ENCODE measurements at places on chromosomes 12 and 14.

DNA sequence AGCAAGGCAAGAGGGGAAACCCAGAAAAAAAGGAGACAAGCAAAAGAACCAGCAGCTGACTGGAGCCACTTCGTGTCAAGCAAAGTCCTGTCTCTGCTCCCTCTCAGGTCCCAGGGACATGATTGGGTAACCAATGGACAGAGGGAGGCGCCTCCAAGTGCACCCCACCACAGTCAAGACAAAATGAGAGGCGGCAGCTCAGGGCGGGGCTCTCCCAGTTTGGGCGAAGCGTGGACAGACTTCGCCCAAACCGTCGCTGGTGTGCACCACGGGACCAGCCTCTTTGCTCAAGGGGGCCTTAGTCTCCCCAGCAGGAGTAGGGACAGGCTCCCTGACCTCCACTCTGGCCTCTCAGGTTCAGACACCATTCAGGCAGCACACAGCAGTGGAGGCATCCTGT, 1.5 kb upstream of the BEGAIN start:
- no peak for DNase-seq

DNA sequence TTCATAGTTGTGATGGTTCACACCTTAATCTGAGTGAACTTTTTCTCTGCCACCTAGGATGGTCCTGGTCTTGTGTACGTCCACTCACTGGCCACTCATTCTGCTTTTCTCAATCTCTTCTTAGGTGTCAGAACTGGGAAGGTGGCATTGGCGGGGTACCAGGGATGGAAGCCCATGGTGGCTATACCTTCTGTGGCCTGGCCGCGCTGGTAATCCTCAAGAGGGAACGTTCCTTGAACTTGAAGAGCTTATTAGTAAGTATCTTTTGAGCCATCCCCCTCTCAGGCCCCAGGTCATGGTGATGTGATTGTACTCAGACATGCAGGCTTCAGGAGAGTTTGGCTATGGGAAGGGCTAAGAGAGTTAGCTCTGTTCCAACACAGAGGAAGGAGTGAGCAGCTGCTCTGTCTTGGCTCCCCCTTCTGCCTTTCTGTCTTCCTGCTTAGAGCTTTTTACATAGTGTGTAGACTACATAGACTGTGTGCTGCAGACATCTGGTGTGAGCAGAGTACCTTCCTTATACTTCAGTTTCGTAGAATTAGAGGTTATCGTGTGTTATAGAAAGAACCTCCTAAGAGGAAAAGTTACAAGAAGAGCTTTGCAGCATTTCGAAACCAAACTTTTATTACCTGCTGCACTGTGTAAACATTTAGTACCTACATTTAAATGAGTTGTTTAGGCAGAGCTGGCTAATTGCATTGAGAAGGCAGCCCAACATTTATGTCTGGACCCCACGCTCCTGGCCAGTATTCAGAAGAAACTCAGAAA, 54.2 kb downstream of the FNTB start:
- DNase-seq = no peak

GRCh38 chr12:39368891-39369290, 74.0 kb downstream of the KIF21A start:
- DNase-seq = no peak

GRCh38 chr12:116977465-116978380, 67.0 kb downstream of the FBXW8 start:
- DNase-seq = no peak

GRCh38 chr14:55589171-55589570, 9.2 kb downstream of the KTN1 start:
- DNase-seq = no peak

DNA sequence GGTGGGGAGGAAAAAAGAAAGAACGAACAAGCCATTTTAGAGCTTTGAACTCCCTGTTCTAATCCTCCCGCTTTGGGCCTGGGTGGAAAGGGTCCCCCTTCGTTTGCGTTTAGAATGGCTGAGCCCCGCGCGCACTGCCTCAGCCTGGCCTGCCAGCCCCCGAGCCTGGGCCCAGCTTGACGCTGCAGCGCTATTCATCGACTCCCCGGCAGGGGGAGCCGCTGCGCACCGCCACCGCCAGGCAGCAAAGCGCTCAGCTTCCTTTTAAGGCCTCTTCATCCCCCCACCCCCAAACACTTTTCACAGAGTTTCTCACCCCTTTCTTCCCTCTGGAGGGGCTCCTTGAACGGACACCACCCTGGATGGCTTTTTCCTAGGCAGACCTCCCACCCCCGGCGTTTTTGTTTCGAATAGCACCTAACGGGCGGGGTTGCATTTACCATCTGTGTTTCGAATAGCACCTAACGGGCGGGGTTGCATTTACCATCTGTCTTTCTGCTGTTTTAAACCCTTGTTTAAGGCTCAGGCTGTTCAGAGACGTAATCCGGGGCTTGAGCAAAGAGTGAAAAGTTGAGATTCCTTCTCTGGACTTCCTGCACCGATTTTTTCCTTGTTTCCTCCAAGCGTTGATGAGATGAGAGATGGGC, 56.4 kb upstream of the PIWIL1 start:
- DNase-seq = no peak

DNA sequence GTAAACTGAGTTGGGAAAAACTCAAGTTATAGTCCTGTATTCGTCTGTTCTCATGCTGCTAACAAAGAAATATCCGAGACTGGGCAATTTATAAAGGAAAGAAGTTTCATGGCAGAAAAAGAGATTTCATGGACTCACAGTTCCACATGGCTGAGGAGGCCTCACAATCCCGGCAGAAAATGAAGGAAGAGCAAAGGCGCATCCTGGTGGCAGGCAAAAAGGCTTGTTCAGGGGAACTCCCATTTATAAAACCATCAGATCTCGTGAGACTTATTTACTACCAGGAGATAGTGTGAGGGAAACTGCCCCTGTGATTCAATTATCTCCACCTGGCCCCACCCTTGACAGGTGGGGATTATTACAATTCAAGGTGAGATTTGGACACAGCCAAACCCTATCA, 292.6 kb upstream of the SYT1 start:
- no peak for DNase-seq

DNA sequence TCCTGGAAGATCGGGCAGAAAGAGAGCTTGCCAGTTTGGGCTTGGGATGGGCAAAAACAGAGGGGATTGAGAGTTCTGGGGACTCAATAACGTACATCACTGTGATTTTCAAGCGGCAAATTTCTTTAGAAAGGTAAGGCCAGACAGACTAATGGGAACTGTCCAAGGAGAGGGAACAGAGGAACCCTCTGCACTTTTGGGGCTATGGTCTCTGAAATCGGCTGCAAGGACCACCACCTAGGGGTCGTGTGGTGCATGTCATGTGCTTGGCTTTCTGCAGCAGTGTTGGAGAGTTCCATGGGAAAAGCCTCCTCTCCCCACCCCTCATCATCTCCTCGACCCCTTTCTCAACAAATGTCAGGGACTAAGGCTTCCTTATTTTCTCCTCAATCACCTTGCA, 79.6 kb downstream of the PPM1A start:
- DNase-seq = no peak

DNA sequence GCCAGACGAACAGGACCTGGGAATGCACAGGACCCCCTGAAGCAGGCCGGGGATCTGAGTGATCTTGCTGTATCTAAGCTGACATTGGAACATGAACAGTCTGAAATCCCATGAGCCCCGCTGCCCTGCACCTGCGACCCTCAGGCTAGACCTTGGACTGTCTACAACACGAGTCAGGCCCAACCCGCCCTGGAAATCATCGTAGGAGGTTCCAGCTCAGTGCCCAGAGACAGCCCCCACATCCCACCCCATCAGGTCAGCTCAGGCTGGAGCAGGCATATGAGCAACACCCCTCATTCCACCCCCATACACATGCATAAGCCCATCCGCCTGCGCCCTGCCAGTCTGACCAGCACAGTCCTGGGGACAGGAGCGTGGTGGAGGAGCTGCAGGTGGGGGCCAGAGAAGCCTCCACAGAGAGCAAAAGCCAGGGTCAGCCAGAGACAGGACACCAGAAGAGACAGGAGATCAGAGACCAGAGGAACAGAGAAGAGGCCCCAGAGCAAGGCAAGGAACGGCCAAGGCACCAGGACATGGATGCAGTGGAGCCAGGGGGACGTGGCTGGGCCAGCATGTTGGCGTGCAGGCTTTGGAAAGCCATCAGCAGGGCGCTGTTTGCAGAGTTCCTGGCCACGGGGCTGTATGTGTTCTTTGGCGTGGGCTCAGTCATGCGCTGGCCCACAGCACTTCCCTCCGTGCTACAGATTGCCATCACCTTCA, at the start of gene AQP6:
TSS of gene AQP6 (plus strand) at position 307 of the 720 bp plus-strand sequence. CDS start at position 534, 227 bp downstream.
- no peak for DNase-seq

GRCh38 chr14:32296366-32296765, 32.7 kb upstream of the AKAP6 start:
- DNase-seq = no peak

DNA sequence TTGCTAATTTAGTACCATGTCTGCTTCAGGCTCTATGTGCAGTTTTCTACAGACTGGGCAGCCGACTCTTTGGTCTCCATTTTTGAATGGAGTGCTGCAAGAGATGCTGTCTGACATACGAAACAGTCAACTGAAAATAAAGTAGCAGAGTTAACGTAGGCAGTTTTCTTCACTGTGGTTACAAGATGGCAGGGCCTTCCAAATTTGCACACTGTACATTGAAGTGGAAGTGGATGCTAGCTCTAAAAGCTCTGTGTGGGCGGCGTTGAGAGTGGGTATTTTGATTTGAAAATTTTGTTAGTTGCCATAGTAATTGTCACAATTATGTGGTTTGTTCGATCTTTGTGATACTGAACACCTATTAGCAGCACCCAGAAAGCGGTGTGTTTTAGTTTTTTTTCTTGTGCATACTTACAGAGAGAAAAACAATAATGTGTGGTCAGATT, 154.9 kb upstream of the ATP2B1 start:
- peak; percentile 37 for DNase-seq

GRCh38 chr12:16385782-16386646, 38.6 kb downstream of the MGST1 start:
- DNase-seq = no peak

GRCh38 chr14:40525314-40525713, 1081.4 kb upstream of the LRFN5 start:
- DNase-seq = no peak

GRCh38 chr14:101374373-101375338, 186.6 kb upstream of the DIO3 start:
- DNase-seq = no peak

DNA sequence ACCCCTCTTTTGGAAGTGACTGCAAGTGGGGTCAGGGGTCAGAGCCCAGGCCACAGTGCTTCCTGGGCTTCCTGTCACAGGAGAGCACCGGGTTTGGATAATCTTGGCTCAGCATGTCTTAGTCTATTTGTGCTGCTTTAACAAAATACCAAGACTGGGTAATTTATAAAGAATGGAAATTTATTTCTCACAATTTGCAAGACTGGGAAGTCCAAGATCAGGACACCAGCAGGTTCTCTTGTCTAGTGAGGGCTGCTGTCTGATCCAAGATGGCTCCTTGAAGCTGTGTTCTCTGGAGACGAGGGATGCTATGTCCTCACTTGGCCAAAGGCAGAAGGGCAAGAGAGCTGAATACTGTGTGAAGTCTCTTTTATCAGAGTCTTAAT, 74.1 kb downstream of the RIN3 start:
- DNase-seq = no peak

GRCh38 chr12:54736549-54736948, 88.4 kb upstream of the DCD start:
- DNase-seq = peak; percentile 9

DNA sequence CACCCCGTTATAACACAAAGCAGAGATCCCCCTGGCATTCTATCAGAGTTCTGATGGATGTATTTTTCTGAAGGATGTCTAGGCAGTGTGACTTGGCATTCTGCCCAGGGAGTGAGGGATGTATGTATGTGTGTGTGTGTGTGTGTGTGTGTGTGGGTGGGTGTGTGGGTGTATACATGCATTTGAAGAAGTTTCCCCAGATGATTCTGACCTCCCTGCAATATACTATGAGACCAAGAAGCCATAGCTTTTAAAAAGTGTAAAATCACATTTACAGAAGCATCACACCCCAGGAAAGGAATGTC, 59.7 kb upstream of the NAP1L1 start:
- peak; percentile 8 for DNase-seq

DNA sequence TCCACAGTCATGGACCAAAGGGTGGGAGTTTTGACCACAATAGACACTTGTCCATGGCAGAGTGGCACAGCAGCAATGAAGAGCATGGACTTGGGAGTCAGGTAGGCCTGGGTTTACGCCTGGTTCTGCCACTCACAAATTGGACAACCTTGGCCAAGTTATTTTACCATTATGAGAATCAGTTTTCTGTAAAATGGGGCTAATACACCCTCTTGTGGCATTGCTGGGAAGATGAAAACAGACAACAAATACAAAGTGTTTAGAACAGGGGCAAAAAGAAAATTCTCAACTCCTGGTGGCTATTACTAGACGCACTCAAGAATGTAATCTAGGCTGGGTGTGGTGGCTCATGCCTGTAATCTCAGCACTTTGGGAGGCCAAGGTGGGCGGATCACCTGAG, 2.6 kb downstream of the C12orf43 start:
- DNase-seq = no peak

GRCh38 chr14:27389402-27389801, 791.6 kb upstream of the NOVA1 start:
- no peak for DNase-seq

- peak; percentile 65 for DNase-seq
Measured at GRCh38 chr12:132614861-132615578, 3.6 kb upstream of the P2RX2 start.

- no peak for DNase-seq
Measured at GRCh38 chr12:95898081-95898480, 39.3 kb downstream of the SNRPF start.

DNA sequence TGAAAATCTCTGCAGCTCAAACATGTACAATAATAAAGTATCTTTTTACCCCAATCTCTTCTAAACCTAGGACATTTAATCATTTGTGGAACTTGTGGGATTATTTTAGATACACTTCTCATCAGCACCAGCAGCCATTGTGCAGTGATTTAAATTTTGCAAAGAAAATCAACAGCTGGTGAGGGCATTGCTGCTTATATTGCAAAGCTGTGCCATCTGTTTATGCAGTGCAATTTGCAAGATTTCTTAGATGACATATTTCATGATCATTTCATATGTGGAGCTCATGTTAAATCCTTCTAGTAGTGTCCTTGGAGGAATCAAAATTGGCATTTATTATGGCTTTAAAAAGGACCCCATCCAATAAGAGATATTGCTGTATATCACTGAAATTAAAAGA, 320.7 kb downstream of the BTG1 start:
- no peak for DNase-seq

GRCh38 chr12:116182359-116183063, 95.0 kb downstream of the MED13L start:
- no peak for DNase-seq
